ENCODE measurements at places on chromosomes 4 and X.

GRCh38 chrX:47456080-47456479, 26.9 kb downstream of the ZNF41 start:
- no peak for DNase-seq

DNA sequence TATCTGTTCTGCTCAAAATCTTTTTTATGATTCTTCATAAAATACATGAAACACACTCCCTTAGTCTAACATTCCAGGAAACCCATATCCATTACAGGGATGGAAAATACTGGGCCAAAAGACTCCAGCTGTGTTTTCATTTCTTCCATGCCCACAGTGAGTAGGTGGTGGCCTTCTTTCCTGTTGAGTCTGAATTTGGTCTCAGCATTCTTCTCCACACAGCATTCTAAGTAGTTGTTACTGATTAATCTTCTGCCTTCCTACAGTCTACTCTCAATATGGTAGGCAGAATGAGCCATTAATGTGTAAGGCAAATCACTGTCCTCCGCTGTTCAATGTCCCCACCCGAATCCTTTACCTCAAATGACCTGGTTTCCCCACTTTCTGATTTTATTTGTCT, 370.6 kb upstream of the RPS6KA3 start:
- DNase-seq, result no peak

- peak; percentile 13 for DNase-seq
Measured at GRCh38 chrX:102599951-102600579, 750 bp downstream of the ARMCX5 start.

DNA sequence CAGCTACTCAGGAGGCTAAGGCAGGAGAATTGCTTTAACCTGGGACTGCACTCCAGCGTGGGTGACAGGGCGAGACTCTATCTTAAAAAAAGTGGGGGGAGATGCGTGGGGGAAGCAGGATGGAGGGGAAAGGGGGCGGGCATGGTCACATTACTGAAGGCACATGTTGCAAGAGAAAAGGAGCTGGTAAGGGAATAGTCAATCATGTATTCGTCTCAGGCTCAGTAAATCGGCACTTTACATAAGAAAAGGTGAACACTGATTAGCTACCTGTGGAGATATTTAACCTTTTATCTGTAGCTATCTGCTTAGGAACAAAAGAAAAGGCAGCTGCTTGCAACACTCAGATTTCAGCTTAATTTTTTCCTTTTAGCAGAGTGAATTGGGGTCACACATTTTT, 132.5 kb downstream of the PLS3 start:
- DNase-seq, result no peak

Measured in fibroblast of the conjunctiva (primary cell).